ENCODE measurements at places on chromosomes 3 and 15. TPM values are rescaled to one million over a fixed set of nuclear protein-coding genes. Genes with fewer than 3 reads are reported as not detected.

The ALDH1A3 gene
- 143 TPM for total RNA-seq

The LYZL4 gene
- not detected for total RNA-seq

The CD80 gene
- 0.77 TPM for total RNA-seq

The MYO5C gene
- total RNA-seq, result 18.4 TPM

The CX3CR1 gene
- 1.8 TPM for total RNA-seq

The CCNB2 gene
- total RNA-seq, result 21.2 TPM

The LAMB2 gene
- 450 TPM for total RNA-seq

The RPP25 gene
- 4.2 TPM for total RNA-seq

The PP2D1 gene
- total RNA-seq, result not detected

The MEGF11 gene
- total RNA-seq, result 17.7 TPM

The RAB5A gene
- total RNA-seq, result 89.5 TPM

The RTP3 gene
- total RNA-seq, result not detected

The SRGAP3 gene
- 90.3 TPM for total RNA-seq

The XXYLT1 gene
- total RNA-seq, result 34.7 TPM

The PLCB2 gene
- total RNA-seq, result 9.7 TPM

The TUBGCP5 gene
- 42.2 TPM for total RNA-seq

The WNT7A gene
- 9.1 TPM for total RNA-seq

The FBXL2 gene
- 30.1 TPM for total RNA-seq

All from camera-type eye (tissue), 1 donor.